ENCODE measurements at places on chromosomes 6 and 20.

GRCh38 chr6:168438783-168439520, 2.0 kb upstream of the SMOC2 start:
- DNase-seq, result no peak

GRCh38 chr6:131134980-131135243, 355 bp upstream of the AKAP7 start:
- no peak for DNase-seq

DNA sequence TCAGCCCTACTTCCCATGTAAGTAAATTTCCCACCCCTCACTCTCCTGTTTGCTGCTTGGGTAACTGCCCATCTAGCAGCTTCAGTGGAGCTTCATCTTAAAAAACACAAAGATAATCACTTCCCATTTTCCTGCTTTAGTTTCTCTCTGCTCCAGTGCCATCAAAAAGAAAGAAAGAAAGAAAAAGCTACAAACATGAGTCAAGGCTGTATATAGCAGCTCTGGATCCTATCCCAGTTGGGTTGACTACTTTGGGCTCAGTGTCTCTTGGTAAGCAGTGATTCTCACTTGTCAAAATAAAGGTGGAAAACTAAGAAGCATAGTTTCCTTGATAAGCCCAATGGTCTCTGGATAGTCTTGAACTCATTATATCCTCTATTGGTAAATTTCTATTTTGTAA, 48.7 kb upstream of the SRPK1 start:
- no peak for DNase-seq

DNA sequence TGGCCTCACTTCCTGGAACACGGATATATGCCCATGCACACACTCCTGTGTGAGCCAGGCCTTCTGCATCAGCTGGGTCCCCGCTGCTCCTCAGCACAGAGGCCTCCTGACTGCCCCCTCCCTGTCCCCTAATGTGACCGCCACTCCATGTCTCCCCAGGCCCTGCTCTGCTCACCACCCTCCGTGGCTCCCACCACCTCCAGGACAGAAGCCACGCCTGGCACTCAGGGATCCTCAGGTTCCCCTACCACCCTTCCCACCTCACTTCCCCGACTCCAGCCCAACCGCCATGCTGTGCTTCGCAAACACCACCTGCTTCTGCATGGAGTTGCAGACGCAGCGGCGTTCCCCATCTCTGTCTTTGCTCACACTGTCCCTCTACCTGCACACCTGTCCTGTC, 4.3 kb upstream of the SRC start:
- DNase-seq, result no peak

- no peak for DNase-seq
Measured at GRCh38 chr20:21511850-21512633, 1.8 kb downstream of the NKX2-2 start.

- DNase-seq, result no peak
Measured at GRCh38 chr6:45870531-45870930, 145.1 kb downstream of the CLIC5 start.

- DNase-seq, result no peak
Measured at GRCh38 chr20:17504066-17504897, 26.9 kb downstream of the BFSP1 start.

DNA sequence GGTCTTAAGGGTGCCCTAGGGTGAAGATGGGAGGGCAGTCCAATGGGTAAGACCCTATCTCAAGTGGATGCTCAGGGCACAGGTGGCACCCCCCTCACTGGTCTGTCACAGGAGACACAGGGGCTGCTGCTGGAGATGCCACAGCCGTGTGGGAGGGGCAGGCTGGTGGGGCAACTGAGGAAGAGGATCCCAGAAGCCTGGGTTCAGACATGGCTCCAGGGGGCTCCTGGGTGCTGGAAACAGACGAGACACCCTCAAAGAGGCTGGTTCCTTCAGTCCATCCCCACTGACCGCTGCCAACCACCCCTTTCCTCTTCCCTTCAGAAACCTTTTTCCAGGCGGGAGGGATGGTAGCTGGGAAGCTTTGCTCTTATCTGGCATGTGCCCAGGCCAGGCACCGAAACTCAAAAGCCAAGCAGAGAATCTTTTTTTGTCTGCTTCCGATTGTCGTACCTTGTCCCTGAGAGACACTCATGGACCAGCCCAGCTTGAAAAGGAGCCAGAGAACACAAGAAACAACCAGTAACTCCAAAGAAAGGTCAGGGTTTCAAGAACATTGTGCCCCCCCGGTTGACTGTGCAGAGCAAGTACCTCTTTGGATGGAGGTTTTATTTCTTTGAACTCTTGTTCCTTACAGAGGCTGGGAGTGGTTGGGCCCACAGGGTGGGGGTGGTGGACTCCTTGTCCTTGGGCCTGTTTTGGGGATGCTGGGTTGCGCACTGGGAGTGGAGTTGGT, 28.5 kb upstream of the EMILIN3 start:
- peak; percentile 77 for DNase-seq

DNA sequence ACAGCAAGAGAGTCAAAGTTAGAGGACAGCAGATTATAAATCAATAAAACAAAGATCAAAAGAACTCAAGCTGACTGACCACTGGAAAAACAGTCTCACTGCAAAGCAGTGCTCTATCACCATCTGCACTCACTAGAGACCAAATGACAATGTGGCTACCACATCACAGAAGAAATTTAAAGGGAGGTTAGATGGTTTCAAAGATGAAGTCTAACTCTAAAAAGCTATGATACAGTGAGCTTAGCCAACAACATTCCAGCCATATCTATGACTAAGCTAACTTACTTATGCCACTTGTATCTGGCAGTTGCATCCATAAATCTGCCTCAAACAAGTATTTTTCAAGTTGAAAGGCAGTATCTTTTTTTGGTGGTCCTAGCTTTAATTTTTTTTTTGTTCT, 68.6 kb downstream of the ARHGAP18 start:
- DNase-seq, result no peak

DNA sequence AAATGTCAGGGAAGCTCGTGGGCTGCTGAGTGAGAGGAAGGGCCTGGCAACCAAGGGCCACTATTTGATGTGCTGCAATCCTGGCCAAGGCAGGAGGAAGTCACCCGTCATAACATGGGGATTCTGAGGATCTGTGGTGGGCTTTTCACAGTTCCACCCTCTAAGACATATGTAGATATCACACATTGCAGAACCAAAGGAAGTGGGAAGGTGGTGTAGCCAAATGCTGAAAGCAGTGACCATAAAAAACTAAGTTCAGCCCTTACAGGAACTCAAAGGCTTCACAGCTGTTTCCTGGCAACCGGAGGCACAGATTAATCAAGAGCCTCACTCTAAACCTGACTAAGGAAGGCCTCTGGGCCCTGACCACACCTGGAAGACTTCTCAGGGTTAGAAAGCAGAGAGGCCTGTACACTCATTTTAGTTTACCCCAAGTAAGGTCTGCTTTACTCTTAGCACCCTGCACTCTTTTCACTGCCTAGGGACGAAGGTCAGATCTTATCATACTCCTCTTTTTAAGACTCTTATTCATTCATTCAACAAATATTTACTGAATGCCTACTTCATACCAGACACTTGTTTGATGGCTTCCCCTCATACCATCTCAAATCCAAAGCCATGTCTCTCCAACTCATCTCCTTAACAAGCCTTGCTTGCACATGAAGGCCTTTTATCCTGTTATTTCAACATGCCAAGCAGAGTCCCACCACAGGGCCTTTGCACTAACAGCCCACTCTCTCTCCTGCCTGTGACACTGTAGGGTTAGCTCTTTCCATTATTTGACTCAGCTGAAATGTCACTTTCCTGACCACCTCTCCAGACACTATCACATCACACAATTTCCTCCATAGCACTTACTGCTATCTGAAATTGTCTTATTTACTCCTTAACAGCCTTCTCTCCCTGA, 2.6 kb downstream of the UBE2V1 start:
- DNase-seq, result no peak

DNA sequence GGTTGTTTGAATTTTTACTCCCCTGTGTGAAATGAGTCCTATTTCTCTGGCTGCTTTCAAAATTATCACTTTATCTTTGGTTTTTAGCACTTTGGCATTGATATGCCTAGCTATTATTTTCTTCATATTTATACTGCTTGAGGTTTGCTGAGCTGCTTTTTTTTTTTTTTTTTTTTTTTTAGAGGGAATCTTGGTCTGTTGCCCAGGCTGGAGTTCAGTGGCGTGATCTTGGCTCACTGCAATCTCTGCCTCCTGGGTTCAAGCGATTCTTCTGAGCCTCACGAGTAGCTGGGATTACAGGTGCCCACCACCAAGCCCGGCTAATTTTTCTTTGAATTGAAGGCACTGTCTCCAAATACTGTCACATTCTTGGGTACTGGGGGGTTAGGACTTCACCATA, 40.6 kb downstream of the STXBP5 start:
- DNase-seq, result no peak

DNA sequence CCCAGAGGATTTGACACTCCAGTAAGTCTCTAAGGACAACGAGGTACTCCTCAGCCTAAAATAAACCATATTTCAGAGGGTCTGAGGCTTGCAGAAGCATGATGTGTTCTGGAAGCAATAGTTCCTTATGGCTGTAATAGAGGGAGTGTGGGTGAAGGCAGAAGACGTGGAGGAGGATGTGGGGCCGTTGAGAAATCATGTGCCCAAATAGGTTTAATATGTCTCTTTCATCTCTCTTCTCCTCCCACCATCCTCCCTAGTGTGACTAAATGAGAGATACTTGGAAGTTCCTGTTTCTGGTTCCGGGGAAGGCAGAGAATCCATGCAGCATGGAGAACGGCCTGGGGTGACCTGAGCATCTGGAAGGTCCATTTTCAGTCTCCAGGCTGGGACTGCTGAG, 174.0 kb upstream of the RSPO3 start:
- no peak for DNase-seq

GRCh38 chr6:133814797-133815196, 74.1 kb upstream of the TCF21 start:
- DNase-seq, result no peak

DNA sequence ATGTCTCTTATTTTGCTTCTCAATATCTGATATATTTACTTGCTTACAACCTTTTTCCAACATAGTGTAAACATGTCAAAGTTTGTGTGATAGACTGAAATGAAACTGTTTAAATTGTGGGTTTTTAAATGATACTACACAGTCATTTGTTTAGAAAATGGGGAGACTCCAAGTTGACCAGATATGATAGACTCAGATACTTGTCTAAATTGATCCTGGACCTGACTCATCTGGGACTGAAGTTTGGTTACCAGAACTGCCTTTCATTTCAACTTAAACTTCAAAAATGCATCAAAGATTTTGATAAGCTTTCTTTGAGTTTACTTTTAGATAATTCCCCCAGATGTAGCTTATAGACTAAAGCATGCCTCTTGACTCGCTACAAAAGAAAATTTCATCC, 27.0 kb upstream of the PRL start:
- no peak for DNase-seq

DNA sequence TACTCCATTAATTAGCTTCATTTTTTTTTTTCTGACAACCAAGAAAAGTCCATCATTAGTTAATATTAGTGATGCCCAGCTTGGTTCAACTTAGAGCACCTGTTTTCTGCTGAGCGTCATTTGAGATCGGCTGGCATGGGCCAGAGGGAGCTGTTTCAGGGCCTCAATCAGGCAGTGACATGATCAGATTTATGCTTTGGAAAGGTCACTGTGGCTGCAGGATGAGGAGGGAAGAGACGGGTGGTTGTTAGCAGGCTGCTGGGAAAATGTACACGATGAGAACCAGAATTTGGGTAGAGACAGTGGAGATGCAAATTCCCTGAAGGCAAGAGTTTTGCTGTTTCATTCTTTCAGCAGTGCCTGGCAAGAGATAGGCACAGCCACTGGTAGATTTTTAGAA, 4.4 kb upstream of the STX16 start:
- no peak for DNase-seq

DNA sequence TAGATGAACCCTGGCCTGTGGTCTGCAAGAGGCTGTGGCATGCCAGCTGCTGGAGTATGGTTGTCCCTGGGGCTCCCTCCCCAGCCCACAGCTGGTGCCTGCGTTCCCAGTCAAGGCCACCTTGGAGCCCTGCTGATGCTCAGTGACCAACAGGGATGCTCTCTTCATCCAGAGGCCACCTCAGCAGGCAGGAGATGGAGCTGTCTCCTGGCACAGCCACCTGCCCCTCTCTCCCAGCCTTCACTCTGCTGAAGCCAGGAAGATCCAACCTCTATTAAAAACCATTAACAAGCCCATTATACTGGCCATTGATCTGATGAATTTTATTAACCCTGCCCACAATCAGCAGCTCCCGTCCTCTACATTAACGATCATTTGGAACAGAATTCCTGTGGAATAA, 40.4 kb downstream of the ADTRP start:
- DNase-seq, result no peak

DNA sequence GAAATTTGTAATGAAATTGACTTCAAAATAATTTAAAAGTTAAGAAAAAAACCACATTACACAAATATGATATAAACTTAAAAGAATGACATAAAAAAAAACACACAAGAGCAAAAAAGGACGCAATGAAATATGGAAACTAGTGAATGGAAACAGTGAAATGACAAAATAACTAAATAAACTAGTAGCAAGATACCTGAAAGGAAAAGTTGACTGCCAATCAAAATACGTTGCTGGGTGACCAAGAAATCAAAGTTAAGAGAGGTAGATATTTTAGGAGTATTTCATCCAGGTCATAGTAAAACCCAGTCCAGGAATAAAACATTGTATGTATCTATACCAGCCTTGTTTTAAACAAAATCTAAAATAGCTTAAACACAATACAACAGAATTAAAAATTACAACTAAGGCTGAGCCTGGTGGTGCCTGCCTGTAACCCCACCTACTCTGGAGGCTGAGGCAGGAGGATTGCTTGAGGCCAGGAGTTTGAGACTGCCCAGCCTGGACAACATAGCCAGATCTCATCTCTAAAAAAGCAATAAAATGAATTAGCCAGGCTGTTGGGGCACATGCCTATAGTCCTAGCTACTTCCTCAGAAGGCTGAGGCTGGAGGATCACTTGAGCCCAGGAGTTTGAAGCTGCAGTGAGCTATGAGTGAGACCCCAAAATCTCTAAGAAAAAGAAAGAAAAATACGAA, 22.0 kb downstream of the C6orf15 start:
- no peak for DNase-seq

- no peak for DNase-seq
Measured at GRCh38 chr6:111996144-111996865, 57.6 kb upstream of the CCN6 start.

- DNase-seq, result no peak
Measured at GRCh38 chr6:90100059-90100665, 196.5 kb downstream of the BACH2 start.

DNA sequence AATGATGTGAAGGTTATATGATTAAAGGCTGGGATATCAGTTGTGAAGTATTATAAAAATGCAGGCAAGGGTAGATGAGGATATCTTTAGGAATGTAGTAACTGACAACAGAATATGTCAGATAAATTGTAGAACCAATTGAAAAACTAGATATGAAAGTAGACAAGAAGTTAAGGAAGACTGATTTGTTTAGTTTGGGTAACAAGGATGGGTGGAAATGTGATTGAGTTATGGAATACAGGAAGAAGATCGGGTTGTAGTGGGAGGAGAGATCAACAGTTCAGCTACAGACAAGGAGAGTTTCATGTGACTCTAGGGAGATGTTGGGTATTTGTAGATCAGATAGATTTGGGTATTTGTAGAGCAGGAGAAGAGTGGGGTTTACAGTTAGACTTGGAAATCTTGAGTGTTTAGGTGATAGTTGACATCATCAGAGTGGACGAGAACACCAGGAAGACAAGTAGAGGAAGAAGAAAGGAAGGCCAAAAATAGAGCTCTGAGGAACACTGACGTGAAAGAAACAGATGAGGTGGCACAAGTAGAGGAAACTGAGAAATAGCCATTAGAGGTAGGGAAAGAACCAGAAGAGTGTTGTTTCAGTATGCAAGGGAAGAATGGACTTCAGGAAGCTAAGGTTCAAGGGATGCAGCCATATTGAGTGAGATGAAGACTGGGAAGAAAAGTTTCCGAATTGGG, 12.1 kb upstream of the TSPYL1 start:
- no peak for DNase-seq

- no peak for DNase-seq
Measured at GRCh38 chr6:107293350-107293749, 166.0 kb downstream of the PDSS2 start.

Measured in lower leg skin (tissue), 4 donors.